ENCODE measurements at places on chromosomes 2 and 18. TPM values are rescaled to one million over a fixed set of nuclear protein-coding genes. Genes with fewer than 3 reads are reported as not detected.
A peak's percentile ranks its signal among the peaks of the same experiment; 100 is the strongest.

DNA sequence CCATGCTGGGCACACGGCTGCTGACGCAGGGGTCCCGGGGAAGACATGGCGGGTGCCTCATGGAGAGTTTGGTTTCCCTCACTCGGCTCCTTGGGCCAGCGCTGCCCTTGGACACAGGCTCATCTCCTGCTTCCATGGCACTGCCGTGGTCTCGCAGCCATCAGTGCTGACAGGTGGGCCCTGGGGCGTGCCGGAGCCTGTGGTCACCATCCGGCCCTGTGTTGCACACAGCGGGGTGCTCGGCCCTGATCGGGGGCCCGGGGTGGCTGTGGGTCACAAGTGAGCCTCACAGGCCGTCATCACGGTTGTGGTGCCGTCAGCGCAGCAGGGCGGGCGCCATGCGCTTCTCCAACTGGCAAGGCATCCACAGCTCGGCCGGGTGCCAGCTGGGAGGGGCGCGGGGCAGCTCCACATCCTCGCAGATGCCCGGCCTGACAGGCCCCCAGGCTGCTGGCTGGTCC, 582 bp downstream of the RTP5 start:
- no peak for DNase-seq

PSMD14 gene
- 86.0 TPM for total RNA-seq

CCDC150 gene
- 4.4 TPM for total RNA-seq

ALPI gene
- not detected for total RNA-seq

GRCh38 chr18:37176621-37176934, 347.7 kb downstream of the KIAA1328 start:
- DNase-seq: peak; percentile 3

CFAP65 gene
- total RNA-seq: 0.27 TPM

LCT gene
- not detected for total RNA-seq

Data from astrocyte (in vitro differentiated cells and primary cell).